A172 (cell line): ENCODE measurements at places on chromosomes 3 and 15. TPM values are rescaled to one million over a fixed set of nuclear protein-coding genes. Genes with fewer than 3 reads are reported as not detected.

- DNase-seq = no peak
Measured at GRCh38 chr3:124602980-124603627, 127.1 kb upstream of the UMPS start.

DNA sequence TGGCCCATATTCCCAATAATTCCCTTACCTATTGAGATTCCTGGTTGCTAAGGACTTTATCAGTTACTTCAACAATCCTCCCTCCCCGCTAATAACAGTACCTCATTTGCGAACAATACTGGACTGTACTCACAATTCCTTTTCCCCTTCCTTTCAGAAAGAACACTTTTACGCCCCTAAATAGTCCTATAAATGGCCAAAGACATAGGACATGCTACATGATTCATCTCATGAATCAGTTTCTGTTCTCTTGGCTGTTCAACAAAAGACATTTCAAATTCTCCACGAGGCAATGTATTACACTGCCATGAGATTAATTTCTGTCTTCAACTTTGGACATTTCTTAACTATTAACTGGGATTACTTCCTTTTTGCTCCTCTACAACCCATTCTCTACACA is 264.4 kb downstream of the TIGIT start:
- no peak for DNase-seq

DNA sequence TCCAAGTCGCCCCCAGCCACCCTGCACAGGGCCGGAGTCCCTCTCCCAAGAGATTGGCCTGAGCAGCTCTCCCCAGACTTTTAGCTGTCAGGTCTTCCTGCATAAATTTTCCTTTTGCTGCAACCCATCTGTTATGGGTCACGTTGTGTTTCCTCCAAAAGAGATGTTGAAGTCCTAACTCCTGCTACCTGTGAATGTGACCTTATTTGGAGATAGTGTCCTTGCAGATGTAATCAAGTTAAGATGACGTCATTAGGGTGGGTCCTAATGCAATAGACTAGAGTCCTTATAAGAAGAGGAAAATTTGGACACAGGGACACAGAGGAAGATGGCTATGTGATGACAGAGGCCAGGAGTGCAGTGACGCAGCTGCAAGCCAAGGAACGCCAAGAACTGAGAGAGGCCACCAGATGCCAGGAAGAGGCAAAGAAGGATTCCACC is 13.2 kb upstream of the SLC6A6 start:
- no peak for DNase-seq

GRCh38 chr3:156587760-156588069 is 32.8 kb upstream of the SSR3 start:
- no peak for DNase-seq

- no peak for DNase-seq
Measured at GRCh38 chr15:41558400-41559238, at the start of gene TYRO3. TYRO3 (plus strand) TSS chr15:41559212; CDS start chr15:41559258, 46 bp downstream.

DNA sequence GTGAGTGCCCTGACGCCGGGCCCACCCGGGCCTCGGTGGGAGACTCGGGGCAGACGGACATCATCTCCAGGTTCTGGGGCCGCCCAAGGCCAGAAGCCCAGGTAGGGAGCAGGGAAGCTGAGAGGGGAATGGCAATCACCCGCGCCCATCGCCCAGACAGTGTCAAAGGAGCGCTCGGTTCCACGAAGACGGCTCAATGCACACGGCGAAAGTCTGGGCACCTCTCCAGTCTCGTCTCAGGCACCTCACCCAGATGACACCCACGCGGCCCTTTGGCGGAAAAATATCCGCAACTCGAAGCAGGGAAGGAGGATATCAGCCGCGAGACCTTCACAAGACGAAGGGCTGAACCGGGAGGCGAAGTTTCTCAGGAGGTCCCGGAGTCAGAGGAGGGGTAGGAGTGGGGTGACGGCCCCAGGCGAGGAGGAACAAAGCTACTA is 916 bp downstream of the IL17RD start:
- DNase-seq = no peak

- no peak for DNase-seq
Measured at GRCh38 chr3:128326051-128326823, 140.5 kb downstream of the DNAJB8 start.

CEMIP gene
- total RNA-seq = 7.3 and 18.1 TPM in 2 replicates

SATB1 gene
- 3.7 and 6.3 TPM in 2 replicates for total RNA-seq

IGF2BP2 gene
- total RNA-seq = 29.7 and 32.8 TPM in 2 replicates

VPS8 gene
- 36.6 and 47.7 TPM in 2 replicates for total RNA-seq
